ENCODE measurements at places on chromosomes 4 and X. TPM values are rescaled to one million over a fixed set of nuclear protein-coding genes. Genes with fewer than 3 reads are reported as not detected.

Gene SYP
- 4.4 TPM for total RNA-seq

Gene BMX
- total RNA-seq: not detected

Gene CHIC1
- 6.7 TPM for total RNA-seq

Gene PWWP3B
- total RNA-seq: not detected

Gene SERTM2
- total RNA-seq: not detected

Gene PLXNB3
- 2.8 TPM for total RNA-seq

Gene TKTL2
- not detected for total RNA-seq

Gene GPRIN3
- total RNA-seq: 9.4 TPM

Gene ENOX2
- 13.0 TPM for total RNA-seq

Gene FAM184B
- total RNA-seq: 0.04 TPM

Gene TASL
- total RNA-seq: 3.1 TPM

Gene CHRDL1
- not detected for total RNA-seq

Gene KLKB1
- not detected for total RNA-seq

Gene CAPN6
- total RNA-seq: not detected

Gene POLN
- total RNA-seq: 1.0 TPM

Gene PDE5A
- not detected for total RNA-seq

Gene ZNF141
- 26.2 TPM for total RNA-seq

Gene ZCCHC12
- total RNA-seq: 0.16 TPM

Gene BST1
- 0.54 TPM for total RNA-seq

Gene MAP3K15
- 1.5 TPM for total RNA-seq

Gene SSX2
- total RNA-seq: not detected

Gene PAGE1
- total RNA-seq: not detected

Gene FAT1
- 0.02 TPM for total RNA-seq

Gene HPGDS
- total RNA-seq: not detected

Gene MCF2
- 0.32 TPM for total RNA-seq

Gene SMIM43
- total RNA-seq: not detected

Gene SUPT20HL2
- total RNA-seq: not detected

Gene NKX6-1
- total RNA-seq: not detected

Gene TMEM144
- total RNA-seq: 0.25 TPM

Gene CXCL11
- total RNA-seq: 0.30 TPM

Gene NXF2
- not detected for total RNA-seq

Gene CPE
- total RNA-seq: not detected

Gene TMEM47
- not detected for total RNA-seq

Gene BEX1
- 1.8 TPM for total RNA-seq

Gene ZNF630
- total RNA-seq: 1.9 TPM

Gene ADH1A
- not detected for total RNA-seq

Gene TXK
- total RNA-seq: 13.3 TPM

Gene LRAT
- 0.12 TPM for total RNA-seq

Gene VSIG4
- total RNA-seq: not detected

Gene TMSB15C
- 2.2 TPM for total RNA-seq

Gene ARL9
- total RNA-seq: 0.45 TPM

Gene TBX22
- not detected for total RNA-seq

Gene RIPPLY1
- not detected for total RNA-seq

Gene SPANXB1
- total RNA-seq: not detected

Gene MAGEE2
- not detected for total RNA-seq

Gene SOX3
- total RNA-seq: not detected

Gene POLA1
- total RNA-seq: 48.3 TPM

Gene IKBKG
- 31.1 TPM for total RNA-seq

Gene PAGE5
- not detected for total RNA-seq

Gene GSX2
- not detected for total RNA-seq

Gene TREX2
- 1.8 TPM for total RNA-seq

Gene PARM1
- total RNA-seq: 0.04 TPM

Data from activated naive CD8-positive, alpha-beta T cell treated with anti-CD3 and anti-CD28 coated beads for 36 hours (primary cell).